ENCODE measurements at places on chromosomes 5 and 9.

DNA sequence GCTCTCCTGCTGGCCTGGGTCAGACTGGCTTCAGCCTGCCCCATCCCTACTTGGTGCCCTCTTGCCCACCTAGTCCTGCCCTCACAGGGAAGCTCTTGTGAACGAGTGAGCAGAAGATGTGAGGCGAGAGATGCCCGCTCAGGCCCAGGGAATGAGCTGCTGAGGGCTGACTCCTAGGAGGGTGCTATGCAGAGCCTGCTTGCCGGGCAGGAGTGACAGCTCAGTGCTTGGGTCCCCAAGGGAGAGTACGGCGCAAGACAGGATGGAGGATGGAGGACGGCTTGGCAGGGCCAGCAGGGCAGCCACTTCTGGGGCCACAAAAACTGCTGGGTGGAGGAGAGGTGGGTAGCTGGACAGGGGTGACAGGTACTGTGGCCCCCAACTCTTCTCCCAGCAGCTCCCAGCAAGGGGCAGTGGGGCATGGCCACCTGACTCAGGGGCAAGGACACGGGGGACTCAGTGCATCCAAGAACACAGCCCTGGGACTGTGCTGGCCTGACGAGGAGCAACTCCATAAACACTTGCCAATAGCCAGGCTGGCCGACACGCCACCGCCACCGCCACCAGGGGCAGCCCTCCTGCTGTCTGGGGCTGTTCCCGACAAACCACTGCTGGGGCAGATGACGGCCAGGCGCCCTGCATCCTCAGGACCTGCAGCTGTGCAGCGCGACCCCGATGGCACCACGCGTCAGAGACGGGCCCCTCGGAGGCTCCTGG lies 55.6 kb upstream of the UBAC1 start:
- DNase-seq, result no peak

- DNase-seq, result no peak
Observed at GRCh38 chr5:104184264-104184663, 621.7 kb upstream of the NUDT12 start.

DNA sequence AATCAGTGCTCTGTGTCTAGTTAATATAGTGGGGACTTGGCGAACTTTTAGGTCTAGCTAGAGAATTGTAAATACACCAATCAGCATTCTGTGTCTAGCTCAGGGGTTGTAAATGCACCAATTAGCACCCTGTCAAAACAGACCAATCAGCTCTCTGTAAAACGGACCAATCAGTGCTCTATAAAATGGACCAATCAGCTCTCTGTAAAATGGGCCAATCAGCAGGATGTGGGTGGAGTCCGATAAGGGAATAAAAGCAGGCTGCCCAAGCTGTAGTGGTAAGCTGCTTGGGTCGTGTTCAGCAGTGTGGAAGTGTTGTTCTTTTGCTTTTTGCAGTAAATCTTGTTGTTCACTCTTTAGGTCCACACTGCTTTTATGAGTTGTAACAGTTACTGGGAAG lies 3.6 kb upstream of the OTULINL start:
- no peak for DNase-seq

DNA sequence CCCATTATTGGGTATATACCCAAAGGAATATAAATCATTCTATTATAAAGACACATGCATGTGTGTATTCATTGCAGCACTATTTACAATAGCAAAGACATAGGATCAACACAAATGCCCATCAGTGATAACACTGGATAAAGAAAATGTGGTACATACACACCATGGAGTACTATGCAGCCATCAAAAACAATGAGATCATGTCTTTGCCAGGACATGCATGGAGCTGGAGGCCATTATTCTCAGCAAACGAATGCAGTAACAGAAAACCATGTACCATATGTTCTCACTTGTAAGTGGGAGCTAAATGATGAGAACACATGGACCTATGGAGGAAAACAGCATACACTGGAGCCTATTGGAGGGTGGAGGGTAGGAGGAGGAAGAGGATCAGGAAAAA lies 402.4 kb downstream of the CSNK1G3 start:
- DNase-seq, result no peak

- DNase-seq, result no peak
Observed at GRCh38 chr5:110397281-110397680, 329.2 kb downstream of the TMEM232 start.

Measured in NCI-H460 (cell line).